ENCODE measurements at places on chromosomes 16 and 17. TPM values are rescaled to one million over a fixed set of nuclear protein-coding genes. Genes with fewer than 3 reads are reported as not detected.

DNA sequence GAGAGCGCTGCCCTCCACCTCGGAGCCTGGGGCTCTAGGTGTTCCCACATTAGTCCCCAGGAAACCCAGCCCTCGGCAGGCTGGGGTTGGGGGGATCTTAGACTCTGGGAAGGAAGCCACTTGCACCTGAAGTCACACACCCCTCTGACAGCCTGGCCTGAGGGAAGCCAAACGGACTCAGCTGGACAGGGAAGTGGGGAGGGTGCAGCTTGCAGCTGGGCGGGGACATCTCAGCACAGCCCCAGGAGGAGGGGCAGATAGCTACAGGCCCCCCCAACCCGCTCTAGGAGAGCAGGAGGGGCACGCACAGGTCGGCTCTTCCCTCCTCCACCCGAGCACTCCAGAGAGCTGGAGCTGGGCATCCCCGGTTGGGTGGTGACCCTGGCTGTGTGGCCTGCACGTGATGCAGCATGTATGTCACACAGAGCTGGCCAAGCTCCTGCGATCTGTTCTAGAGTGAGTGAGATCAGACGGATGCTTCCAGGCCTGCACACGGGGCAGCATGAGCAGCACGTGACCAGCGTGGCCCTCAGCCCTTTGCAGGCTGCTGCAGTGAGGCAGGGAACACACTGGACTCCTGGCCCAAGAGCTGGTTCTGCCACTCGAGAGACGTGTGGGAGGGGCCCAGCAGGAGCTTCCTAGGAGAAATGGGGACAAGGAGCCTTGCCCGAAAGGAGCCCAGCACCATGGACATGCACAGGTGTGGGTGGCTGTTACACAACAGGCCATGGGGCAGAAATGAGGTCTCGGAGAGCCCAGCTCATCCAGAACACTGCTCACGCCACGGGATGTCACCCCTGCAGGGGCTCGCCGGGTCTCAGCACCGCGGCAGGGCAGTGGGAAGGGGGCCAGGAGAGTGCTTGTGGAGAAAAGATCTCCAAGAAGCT, 15.4 kb downstream of the KIFC3 start:
- H3K36me3 ChIP-seq, result no peaks in the 10 kb centered on the region
- no peak overlapping the region for H3K27ac ChIP-seq
- no peaks in the 10 kb centered on the region for H3K4me1 ChIP-seq
- H3K4me3 ChIP-seq, result no peak overlapping the region

- H3K4me1 ChIP-seq, result no peaks in the 10 kb centered on the region
- H3K4me3 ChIP-seq, result no peak overlapping the region
- no peaks in the 10 kb centered on the region for H3K27me3 ChIP-seq
- no peak overlapping the region for H3K27ac ChIP-seq
- DNase-seq, result no peak
These were observed 7.5 kb upstream of the CEP131 start for GRCh38 chr17:81230043-81230820.

DNA sequence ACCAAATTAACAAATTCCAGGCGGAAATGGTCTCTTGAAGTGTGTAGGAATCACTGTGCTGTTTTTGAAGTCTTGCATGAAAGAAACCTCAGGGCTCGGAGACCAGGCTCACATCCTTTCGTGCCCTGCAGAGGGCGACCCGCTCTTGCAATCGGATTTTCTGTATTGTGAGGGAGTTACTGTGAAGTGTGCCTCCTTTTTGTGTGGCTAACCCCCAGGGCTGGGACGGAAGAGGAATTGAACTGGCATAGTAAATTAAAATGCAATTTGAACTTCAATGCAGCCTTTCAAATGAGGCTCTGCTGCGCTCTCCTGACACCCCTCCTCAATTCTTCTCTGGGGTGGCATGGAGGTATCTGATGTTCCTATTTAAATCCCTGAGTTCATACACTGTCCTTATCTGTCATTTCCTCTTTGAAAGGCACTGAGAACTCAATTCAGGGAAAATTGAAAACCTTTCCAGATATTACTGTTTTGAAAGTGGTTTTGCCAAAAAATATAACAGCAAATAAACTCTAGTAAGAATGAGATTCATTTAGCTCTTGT, 51.5 kb upstream of the MGAT5B start:
- H3K27ac ChIP-seq, result no peak overlapping the region
- peak; percentile 53 for DNase-seq
- H3K4me1 ChIP-seq, result peaks cover 7% of the 10 kb centered on the region
- H3K36me3 ChIP-seq, result no peaks in the 10 kb centered on the region

GRCh38 chr17:13933441-13934276, 135.6 kb upstream of the COX10 start:
- DNase-seq, result no peak
- H3K27ac ChIP-seq, result no peak overlapping the region
- no peaks in the 10 kb centered on the region for H3K27me3 ChIP-seq
- no peaks in the 10 kb centered on the region for H3K36me3 ChIP-seq
- H3K4me1 ChIP-seq, result no peaks in the 10 kb centered on the region
- no peak overlapping the region for H3K4me3 ChIP-seq

DNA sequence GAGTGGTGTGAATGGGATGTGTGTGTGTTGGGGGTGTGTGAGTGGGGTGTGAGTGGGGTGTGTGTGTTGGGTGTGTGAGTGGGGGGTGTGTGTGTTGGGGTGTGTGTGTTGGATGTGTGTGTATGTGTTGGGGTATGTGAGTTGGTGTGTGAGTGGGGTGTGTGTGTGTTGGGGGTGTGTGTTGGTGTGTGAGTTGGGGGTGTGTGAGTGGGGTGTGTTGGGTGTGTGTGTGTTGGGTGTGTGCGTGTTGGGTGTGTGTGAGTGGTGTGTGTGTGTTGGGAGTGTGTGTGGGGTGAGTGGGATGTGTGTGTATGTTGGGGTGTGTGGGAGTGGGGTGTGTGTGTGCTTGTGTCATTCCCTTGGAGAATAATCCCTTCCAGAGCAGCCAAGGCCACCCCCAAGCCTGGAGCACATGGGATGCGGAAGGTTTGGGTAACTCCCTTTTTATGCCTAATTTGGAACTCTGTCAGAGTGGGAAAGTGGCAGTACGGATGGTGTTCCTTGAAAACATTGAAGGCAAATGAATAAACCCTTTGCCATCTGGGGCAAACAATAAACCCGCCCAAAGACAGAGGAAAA, 14.3 kb downstream of the RNF213 start:
- H3K27me3 ChIP-seq, result no peaks in the 10 kb centered on the region
- H3K4me1 ChIP-seq, result peaks cover 64% of the 10 kb centered on the region
- no peak overlapping the region for H3K27ac ChIP-seq
- H3K36me3 ChIP-seq, result peaks cover 68% of the 10 kb centered on the region

DNA sequence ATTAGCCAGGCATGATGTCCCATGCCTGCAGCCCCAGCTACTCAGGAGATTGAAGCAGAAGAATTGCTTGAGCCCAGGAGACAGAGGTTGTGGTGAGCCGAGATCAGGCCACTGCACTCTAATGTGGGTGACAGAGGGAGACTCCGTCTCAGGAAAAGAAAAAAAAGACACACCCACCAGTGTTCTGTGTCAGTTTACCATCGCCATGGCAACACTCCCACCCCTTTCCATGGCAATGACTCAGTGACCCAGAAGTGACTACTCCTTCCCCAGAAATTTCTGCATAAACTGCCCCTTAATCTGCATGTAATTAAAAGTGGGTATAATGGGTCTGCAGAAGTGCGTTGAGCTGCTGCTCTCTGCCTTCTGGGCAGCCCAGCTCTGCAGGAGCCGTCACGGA, 4.0 kb upstream of the ZC3H18 start:
- DNase-seq, result no peak
- H3K4me1 ChIP-seq, result peaks cover 21% of the 10 kb centered on the region
- no peaks in the 10 kb centered on the region for H3K36me3 ChIP-seq
- H3K27ac ChIP-seq, result no peak overlapping the region
- H3K27me3 ChIP-seq, result no peaks in the 10 kb centered on the region
- no peak overlapping the region for H3K4me3 ChIP-seq

- H3K27ac ChIP-seq, result no peak overlapping the region
- H3K4me3 ChIP-seq, result no peak overlapping the region
- H3K36me3 ChIP-seq, result no peaks in the 10 kb centered on the region
These were observed 619.9 kb upstream of the SOX9 start for GRCh38 chr17:71500761-71501555.

Gene SPATA32
- total RNA-seq, result 0.27 TPM

GRCh38 chr17:49566668-49567071, 9.0 kb upstream of the NXPH3 start:
- H3K4me3 ChIP-seq, result no peak overlapping the region
- H3K27ac ChIP-seq, result no peak overlapping the region
- peaks cover 25% of the 10 kb centered on the region for H3K4me1 ChIP-seq
- no peak for DNase-seq

- H3K4me1 ChIP-seq, result no peaks in the 10 kb centered on the region
- no peak for DNase-seq
- no peaks in the 10 kb centered on the region for H3K27me3 ChIP-seq
- H3K27ac ChIP-seq, result no peak overlapping the region
- no peak overlapping the region for H3K4me3 ChIP-seq
These were observed 18.8 kb downstream of the PCTP start for GRCh38 chr17:55769625-55770000.

DNA sequence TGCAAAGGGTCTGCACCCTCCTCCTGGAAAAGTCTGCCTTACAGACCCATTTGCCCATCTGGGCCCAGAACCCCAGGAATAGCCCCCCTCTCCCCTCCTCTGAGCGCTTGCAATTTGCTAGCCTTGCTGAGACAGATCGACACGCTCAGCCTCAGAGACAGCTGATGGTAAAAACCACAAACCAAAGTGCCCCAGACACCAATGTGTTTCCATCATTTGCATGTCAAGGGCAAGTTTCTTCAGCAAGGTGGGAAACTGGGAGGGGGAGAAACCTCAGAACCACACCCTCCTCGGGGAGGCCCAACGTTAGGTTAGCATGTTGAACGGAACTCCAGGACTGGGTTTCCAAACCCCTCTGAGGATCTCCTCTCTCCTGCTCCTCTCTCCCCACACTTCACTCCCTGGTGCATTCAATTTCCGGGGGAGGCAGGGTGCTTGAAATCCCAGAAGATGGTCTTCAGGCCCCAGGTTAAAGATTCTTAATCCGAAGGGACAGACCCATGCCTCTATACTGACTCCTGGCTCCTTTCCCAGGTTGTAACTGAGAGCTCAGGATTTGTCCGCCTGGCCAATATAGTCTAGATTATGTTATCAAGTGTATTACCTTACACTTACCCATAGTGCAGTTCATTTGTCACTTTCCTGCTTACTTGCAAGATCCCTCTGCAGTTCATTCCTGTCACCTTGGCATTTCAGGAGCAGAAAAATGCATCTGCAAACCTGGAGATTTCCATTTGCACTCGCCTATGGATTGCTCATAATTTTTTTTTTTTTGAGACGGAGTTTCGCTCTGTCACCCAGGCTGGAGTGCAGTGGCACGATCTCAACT, 1.3 kb upstream of the CUEDC1 start:
- H3K4me3 ChIP-seq, result peak overlapping the region; percentile 57
- peak; percentile 33 for DNase-seq
- peaks cover 19% of the 10 kb centered on the region for H3K4me1 ChIP-seq
- H3K27me3 ChIP-seq, result peaks cover 9% of the 10 kb centered on the region
- no peak overlapping the region for H3K27ac ChIP-seq

Gene KRT33A
- total RNA-seq, result not detected

Gene NECAB2
- total RNA-seq, result not detected

Gene GUCY2D
- total RNA-seq, result 0.06 TPM

DNA sequence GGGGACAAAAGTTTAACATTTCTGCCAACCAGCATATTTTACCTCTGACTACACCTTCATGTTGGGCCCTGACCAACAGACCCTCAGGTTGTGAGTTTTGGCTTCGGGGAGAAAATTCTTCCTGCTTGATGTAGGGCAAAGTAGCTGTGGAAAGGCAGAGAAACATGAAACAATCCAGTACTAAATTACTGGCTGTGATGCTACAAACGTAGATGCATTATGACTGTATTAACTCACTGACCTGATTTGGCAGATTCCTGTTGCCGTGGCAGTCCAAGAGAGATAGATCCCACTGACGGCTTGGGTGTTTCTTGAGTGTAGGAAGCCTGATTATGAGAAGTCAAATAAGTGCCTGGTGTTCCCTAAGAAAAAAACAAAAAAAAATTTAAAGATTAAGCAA, 80.7 kb downstream of the TTC19 start:
- no peak overlapping the region for H3K27ac ChIP-seq
- H3K36me3 ChIP-seq, result peaks cover 68% of the 10 kb centered on the region
- H3K4me1 ChIP-seq, result no peaks in the 10 kb centered on the region
- no peak for DNase-seq
- H3K27me3 ChIP-seq, result no peaks in the 10 kb centered on the region

DNA sequence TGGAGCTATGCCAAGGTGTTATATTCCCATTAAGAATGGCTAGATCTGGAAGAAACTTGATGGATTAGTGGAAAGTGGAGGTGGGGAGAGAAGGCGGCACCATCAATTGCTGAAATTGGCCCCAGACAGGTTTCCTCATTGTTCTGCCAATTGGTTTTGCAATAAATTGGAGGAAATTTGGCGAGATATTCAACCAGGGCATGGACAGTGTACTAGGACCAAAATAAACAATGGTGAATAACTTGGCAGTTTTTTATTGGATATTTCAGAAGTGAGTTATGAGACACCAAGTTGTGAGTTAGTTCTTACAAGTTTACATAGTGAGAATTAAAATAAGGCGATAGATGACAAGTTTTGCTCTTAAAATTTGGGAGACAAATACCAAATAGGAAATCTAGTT, 41.1 kb upstream of the SOX9 start:
- no peak overlapping the region for H3K27ac ChIP-seq
- H3K4me3 ChIP-seq, result no peak overlapping the region
- no peak for DNase-seq
- no peaks in the 10 kb centered on the region for H3K36me3 ChIP-seq
- H3K27me3 ChIP-seq, result no peaks in the 10 kb centered on the region

Gene TPSAB1
- total RNA-seq, result not detected

GRCh38 chr17:17749025-17749772, 67.9 kb downstream of the RAI1 start:
- no peak overlapping the region for H3K4me3 ChIP-seq
- no peak for DNase-seq
- H3K27ac ChIP-seq, result peak overlapping the region; percentile 31
- no peaks in the 10 kb centered on the region for H3K36me3 ChIP-seq

Gene CACNB1
- total RNA-seq, result 15.5 TPM

GRCh38 chr16:27320261-27321012, 6.7 kb downstream of the IL4R start:
- no peak overlapping the region for H3K4me3 ChIP-seq
- peaks cover 93% of the 10 kb centered on the region for H3K4me1 ChIP-seq
- no peak for DNase-seq
- H3K27me3 ChIP-seq, result no peaks in the 10 kb centered on the region
- no peak overlapping the region for H3K27ac ChIP-seq

GRCh38 chr16:50280932-50281331, 14.6 kb downstream of the ADCY7 start:
- peaks cover 23% of the 10 kb centered on the region for H3K36me3 ChIP-seq
- H3K4me1 ChIP-seq, result peaks cover 95% of the 10 kb centered on the region
- no peak for DNase-seq
- H3K27ac ChIP-seq, result peak overlapping the region; percentile 40
- no peaks in the 10 kb centered on the region for H3K27me3 ChIP-seq
- H3K4me3 ChIP-seq, result peak overlapping the region; percentile 47
